HFFc6 (cell line): ENCODE measurements at places on chromosomes 7 and 10. TPM values are rescaled to one million over a fixed set of nuclear protein-coding genes. Genes with fewer than 3 reads are reported as not detected.
A peak's percentile ranks its signal among the peaks of the same experiment; 100 is the strongest.

Gene AKR1C4
- not detected in 3 replicates for total RNA-seq

GRCh38 chr7:24052572-24053260 lies 231.3 kb upstream of the NPY start:
- peak; percentile 85 for DNase-seq

GRCh38 chr10:114777415-114777814 lies 44.2 kb upstream of the FHIP2A start:
- DNase-seq: no peak

DNA sequence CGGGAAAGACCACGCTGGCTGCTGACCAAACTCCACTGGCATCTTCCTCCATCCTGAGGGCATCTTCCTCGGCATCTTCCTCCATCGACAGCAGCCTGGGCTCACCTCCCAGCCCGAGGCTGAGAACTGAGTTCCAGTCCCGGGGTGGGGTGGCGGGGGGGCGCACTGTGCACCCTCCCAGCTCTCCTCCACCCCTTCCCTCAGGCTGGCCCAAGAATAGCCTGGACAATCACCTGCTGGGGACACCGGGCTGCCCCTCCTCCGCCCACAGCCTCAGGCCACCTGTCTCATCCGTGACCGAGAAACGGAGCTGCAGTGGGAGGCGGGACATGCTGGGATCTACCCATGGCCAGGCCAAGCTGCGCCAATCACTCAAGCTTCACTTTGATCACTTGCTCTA lies 37.2 kb downstream of the DIP2C start:
- DNase-seq: no peak

DNA sequence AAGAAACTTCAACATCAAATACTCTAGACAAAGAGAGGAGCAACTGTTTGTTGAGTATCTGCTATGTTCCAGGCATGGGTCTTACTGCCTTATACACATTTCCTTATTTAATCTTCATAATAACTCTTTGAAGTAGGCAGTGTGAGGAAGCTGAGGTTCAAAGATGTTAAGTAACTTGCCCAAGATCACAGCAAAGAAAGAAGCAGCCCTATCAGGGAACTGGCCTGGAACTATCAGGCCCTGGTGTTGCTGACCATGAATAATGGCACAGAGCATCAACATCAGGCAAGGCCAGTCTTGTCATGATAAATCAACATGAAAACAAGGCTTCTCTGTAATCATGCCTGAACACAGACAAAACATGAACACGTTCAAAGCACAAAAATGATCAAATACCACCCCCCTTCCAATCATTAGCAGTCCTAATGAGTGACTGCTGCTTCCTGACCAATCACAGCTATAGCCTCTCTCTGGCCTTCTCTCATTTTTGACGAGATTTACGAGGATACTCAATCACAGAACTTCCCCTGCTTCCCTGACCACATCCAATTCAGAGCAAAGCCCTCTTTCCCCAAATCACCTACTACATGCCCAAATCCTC lies 2.3 kb downstream of the GSDME start:
- DNase-seq: no peak

Gene ARL4A
- total RNA-seq: 13.1 to 16.1 TPM (median 15.5 TPM) in 3 replicates

DNA sequence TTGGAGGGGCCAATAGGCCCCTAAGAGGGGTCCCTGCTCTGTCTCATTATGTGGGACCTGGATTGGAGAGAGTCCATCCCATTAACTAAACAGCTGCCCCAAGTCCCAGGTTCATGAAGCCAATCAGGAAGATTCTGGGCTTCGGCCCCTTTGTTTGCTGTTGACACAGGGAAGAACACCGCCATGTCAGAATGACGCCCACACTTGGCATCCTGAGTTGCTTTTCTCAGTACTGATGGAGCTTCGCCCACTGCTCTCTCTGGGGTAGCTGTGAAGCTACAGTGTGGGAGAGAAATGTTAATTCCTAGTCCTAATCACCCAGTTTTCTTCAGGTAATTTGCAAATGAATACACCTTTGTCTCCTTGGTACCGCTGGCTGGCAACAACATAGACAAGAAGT lies 264.7 kb downstream of the GLRX3 start:
- no peak for DNase-seq
